Amniotic stem cell (primary cell): ENCODE measurements at places on chromosomes 3 and 15.

DNA sequence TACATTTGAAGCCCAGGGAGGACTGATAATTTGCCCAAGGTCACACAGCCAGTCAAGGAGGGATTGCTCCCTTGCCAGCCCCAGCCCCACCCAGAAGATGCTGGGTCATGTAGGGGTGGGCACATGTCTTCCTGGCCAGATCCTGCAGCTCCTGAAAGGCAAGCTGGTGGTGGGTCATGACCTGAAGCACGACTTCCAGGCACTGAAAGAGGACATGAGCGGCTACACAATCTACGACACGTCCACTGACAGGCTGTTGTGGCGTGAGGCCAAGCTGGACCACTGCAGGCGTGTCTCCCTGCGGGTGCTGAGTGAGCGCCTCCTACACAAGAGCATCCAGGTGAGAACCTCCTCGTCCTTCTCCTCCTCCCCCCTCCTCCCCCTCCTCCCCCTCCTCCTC, 13.2 kb downstream of the ISG20 start:
- no peak for DNase-seq

DNA sequence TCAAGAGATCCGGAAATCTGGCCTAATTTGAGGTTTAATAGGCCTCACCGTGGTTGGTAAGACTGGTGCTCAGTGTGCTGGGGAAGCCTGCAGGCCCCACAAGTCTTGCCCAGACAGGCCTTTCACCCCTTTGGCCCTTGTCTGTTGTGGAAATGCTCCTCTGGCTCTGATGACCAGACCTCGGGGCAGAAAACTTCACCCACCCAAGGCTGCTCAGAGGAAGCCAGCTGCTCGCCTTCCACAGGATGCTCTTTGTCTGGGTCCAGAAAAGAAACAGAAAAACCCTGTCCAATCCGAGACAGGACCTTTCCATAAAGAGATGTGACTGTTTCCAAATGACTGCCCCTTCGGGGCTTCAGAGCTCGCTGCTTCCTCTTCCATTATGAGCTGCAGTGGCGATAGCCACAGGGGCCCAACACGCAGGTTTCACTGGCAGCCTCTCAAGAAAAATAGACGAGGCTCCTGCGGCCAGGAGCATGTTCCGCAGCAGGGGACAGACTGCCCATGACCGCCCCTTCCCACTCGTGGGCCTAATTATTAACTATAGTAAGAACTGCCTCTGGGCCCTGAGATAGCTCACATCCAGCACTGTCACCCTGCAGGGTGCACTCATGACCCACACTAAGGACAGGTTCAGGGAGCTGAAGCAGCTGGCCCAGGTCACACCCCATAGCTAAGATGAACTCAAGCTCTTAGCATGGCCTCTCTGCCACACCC, 6.8 kb upstream of the SNX22 start:
- DNase-seq, result no peak

DNA sequence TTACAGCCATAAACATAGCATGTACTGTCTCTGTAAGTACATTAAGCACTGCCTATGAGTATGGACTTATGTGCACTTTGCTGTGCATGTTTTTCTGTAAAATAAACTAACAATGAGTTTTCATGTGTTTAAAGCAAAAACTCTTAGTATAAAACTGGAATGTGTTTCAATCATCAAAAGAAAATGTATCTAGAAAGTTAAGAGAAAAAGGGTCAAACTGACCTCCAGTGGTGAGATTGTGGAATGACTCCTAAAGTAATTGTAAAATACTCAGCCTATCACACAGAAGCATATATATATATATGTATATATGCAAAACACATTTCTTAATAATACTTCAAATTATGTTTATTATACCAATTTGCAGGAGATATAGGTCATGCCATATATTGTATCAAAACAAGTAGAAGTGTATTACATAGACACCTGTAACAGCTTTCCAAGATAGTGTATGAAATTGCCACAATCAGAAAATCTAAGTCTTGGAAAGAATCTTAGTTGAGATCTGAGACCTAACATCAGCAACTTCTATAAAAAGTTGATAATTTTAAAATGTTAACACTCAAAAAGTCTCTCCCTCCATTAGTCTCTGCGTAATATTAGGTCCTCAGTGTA, 199.6 kb downstream of the FMN1 start:
- no peak for DNase-seq

DNA sequence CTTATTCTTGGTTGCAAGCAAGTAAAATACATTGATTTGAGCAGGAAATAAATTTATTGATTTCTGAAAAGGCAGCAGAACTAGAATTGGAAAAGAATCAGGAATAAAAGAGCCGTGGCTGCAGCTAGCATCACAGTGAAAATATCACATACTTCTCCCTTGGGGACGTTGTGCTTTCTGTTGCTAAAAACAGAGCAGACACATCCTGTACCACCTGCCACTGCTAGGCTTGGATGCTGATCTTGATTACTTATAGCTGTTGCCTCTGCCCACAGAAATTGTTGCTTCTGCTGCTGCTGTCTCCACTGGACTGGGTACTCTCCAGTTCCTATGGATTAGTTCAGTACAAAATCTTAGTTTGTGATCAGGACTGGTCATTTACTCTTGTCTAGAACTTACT, 283.8 kb downstream of the C3orf38 start:
- DNase-seq, result no peak

- DNase-seq, result no peak
These were observed 12.4 kb downstream of the GNB4 start for GRCh38 chr3:179438841-179439240.

DNA sequence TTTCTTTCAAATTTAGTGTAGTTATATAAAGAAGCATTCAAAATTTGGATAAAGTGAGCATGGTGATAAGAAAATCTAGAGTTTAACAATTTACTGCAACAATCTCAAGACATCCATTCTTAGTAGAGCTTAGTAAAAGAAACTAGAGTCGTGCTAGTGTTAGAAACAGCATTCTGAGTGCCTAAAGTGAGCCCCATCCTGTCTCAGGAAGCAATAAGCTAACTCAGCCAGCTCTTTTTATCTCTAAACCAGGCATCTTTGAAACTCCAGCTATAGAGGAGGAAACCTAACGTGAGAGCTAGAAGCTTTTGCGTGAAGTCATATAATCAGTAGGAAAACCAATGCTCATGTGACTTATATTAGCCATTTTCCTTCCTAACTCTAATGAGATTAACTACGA, 1187.1 kb upstream of the EPHA6 start:
- no peak for DNase-seq

DNA sequence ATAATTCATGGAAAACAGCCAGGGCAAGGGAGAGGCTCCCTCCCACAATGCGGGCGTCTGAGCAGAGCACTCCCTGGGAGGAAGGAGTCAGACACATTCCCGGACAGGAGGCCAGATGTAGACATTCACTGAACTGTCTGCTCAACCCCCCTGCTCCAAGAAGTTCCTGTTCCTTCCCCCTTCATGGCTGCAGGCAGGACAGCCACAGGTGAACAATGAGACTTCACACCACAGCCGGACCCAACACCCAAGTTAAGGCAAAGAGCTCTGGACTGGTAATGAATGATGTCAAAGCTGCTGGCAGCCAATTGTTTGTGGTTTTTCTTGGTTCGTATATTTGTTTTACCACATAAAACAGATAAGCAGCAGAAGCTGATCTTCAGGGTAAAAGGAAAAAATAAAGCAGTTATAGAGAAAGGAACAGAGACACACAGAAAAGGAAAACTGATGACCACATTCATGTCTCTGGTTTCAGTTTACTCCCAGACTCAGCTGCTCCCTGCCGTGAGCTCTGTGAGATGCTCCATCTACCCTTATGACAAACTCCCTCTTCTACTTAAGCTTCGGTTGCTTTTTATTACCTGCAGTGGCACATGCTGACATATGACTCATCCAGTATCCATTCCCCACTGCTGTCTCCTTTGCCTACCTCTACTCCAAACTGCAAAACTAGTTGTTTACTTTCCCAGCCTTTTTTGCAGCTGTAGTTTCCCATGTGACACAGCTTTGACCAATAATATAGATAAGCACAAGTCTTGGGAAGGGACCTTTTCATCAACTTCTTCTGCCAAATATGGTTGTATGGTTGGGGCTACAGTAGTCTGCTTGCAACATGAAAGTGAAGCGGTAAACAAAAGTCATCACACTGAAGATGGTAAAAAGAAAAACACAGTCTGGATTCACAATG, 33.1 kb downstream of the DZIP1L start:
- no peak for DNase-seq

- DNase-seq, result no peak
These were observed 1097.6 kb upstream of the CFAP20DC start for GRCh38 chr3:60147249-60147950.

DNA sequence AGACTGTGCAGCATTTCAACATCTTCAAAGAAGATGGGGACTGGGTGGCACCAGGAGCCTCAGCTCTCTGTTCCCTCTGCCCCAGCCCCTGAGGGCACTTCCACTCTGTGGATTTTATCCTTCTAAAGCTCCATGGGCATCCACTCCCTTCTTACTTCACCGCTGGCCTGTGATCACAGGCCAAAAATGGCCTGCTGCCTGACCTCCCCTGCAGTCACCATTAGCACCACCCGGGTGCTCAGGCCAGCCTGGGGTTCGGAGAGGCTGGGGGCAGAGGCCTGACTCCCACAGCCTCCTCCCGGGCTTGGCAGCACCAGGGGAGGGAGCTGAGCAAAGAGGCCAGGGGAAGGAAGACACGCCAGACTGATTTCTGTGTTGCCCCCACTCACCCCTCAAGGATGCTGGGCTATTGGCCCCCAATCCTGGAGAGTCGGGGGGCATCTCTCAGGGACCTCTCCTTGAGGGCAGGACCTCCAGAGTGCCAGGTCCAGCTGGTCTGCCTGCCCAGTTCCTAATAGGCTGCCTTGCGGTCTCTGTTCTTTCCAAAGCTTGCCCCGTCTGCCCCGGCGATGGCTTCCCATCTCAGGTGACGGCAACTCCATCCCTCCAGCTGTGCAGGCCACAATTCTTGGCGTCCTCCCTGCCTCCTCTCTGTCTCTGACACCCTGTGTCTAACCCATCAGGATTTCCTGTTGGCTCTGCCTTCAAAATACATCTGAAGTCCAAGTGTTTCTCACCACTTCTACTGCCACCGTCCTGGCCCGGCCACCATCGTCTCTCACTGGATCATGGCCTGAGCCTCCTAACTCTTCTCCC, 67.1 kb downstream of the EXOG start:
- DNase-seq, result no peak

GRCh38 chr3:64055076-64055475, 31.8 kb upstream of the PSMD6 start:
- DNase-seq, result no peak

- DNase-seq, result no peak
These were observed 302.6 kb upstream of the TBL1XR1 start for GRCh38 chr3:177499779-177500423.

DNA sequence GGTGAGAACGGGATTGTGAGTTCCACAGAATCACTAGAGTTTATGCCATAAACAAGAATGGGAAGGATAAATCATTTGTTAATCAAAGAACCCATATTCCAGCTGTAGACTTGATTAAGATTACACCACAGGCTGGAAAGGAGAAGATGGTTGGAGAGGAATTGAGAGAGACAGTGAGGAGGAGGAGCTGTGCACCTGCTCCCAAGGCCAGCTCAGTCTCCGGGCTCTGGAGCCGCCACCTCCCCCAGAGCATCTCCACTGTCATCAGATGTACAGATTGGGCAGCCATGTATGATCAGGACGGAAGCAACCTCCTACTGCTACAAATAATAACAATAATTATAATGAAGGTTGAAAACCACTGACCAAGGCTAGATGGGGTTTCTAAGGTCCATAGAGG, 170.0 kb downstream of the MINAR1 start:
- no peak for DNase-seq

DNA sequence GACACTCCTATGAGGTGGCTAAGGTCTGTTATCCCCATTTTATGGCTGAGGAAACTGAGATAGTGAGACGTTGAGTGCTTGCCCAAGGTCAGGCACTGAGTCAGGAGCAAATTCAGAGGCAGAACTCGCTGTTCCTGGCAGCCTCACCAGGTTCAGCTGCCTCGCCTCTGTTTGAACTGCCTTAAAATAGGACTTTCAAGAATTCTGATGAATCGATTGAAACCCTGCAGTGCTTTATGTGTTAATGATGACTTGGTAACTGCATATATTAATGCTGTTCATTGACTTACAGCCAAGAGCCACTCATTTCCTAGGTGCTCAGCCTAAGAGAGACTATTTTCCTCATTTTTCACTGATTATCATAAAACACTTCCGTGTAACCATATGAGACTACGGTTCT, 79.5 kb upstream of the BHLHE40 start:
- DNase-seq, result no peak

DNA sequence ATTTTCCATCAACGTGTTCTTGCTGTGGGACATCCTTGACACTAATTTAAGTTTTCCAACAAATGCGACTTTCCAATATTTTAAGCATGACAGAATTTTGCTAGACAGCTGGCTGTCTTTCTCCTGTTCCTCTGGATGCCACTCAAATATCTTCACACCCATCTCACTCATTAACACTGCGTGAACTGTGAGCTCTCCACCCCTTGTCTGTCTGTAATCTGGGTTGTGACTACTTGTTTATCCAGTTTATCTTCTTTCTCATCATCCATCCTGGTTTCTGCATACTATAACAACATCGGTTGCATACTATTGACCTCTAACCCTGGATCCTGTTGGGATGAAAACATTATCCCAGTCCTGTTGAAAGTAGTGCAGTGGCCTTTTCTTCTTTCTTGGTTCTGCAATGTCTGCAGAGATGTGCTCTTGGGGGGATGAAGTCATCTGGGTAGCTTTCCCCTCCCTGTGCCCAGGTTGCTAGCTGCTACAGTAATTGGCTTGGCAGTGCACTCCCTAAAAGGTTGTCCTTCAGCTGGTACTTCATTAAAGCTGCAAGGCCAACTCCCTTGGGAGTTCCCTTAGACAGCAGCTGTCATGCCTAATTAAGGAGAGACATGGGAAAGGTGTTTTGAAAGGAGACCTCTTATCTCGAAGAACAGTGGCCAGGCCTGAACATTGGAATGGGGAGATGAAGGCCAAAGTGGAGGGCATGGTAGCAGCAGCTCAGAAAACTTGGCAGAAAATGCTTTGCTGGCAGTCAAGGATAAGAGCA, 24.7 kb downstream of the KAT2B start:
- DNase-seq, result no peak

DNA sequence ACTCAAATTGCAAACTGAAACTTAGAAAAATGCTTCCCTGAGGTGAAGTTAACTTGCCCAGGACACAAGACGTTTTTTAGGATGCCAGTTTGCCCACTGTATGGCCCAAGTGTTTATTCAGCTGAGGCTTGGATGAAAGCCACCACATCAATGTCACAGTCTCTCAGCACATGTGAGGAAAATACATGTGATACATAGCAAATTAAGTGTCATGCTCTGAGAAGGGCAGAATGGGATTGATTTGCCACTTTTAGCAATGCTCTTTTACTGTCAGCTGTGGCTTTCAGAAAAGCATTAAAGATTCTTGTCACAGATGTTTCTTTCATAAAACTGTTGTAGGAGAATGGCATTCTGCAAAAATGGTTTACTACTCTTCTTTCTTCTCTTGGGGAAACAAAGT, 165.5 kb downstream of the ZIC1 start:
- no peak for DNase-seq

GRCh38 chr15:57290187-57290586, 86.1 kb upstream of the CGNL1 start:
- DNase-seq, result no peak
